Stimulated activated CD4-positive, alpha-beta T cell treated with anti-CD3 and anti-CD28 coated beads, Interleukin-12 subunit alpha, Interleukin-12 subunit beta, amount 100 ng/mL, for 4 hours (primary cell): ENCODE measurements at places on chromosomes 2 and 18.

GRCh38 chr2:226868331-226869162 lies 32.7 kb downstream of the RHBDD1 start:
- no peak for DNase-seq

GRCh38 chr2:2557475-2557874 lies 226.4 kb upstream of the MYT1L start:
- DNase-seq, result no peak

DNA sequence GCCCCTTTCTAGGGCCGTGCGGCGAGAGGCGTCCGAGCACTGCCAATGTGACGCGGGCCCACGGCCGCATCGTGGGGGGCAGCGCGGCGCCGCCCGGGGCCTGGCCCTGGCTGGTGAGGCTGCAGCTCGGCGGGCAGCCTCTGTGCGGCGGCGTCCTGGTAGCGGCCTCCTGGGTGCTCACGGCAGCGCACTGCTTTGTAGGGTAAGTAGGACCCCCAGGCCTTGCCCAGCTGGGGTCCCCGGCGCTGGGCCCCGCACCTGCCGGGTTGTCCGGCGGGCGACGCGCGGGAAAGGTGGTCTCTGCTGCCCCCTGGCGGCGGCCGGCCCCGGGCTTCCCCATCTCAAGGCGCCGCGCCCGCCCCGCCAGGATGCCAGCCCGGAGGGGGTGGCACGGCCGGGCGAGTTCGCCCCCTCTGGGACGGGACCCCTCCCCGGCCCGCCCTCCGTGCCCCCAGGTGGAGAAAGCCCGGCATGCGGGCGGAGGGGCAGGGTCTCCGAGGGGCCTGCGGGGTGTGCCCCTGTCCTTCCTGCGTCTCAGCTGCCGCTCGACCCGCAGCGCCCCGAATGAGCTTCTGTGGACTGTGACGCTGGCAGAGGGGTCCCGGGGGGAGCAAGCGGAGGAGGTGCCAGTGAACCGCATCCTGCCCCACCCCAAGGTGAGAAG lies 1.9 kb downstream of the PRSS56 start:
- DNase-seq, result peak; percentile 73

- DNase-seq, result no peak
These were observed 70.6 kb downstream of the NRP2 start for GRCh38 chr2:205752924-205753323.

DNA sequence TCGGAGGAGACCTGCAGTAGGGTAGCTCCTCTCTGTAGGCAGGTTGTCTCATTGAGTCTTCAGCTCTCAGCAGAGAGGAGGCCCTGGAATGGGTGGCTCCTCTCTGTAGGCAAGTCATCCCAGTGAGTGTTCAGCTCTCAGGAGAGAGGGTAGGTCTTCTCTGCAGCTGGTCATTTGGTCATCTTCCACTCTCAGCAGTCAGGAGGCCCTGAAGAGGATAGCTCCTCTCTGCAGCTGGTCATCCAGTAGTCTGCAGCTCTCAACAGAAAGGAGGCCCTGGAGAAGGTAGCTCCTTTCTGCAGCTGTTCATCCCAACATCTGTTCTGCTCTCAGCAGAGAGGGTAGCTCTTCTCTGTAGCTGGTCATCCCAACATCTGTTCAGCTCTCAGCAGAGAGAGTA lies 26.0 kb upstream of the RUFY4 start:
- no peak for DNase-seq

GRCh38 chr18:62061821-62062478 lies 124.9 kb downstream of the PIGN start:
- no peak for DNase-seq

- DNase-seq, result no peak
These were observed 76.4 kb upstream of the TSPYL6 start for GRCh38 chr2:54332386-54332785.

DNA sequence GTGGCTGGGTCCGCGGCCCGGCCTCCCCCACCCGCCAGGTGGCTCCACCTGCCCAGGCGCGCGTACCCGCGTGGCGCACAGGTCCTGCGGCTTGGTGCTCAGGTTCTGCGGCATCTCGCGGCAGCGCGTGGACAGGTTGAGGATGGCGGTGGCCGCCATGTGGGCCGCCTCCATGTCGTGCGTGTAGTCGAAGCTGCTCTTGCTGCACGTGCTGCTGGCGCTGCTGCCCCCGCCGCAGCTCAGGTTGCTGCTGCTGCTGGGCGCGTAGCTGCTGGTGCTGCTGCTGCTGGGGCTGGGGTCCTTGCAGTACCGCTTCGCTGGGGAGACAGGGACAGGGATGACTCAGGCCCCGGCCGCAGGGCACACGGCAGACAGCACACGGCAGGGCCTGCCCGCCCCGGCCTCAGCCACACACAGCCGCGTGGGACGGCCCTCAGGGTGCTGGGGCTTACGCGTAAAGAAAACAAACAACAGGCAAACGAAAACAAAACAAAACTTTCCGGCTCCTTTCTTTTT lies 147.7 kb upstream of the PXDN start:
- no peak for DNase-seq

- DNase-seq, result no peak
These were observed 5.3 kb upstream of the PLEKHH2 start for GRCh38 chr2:43631618-43632317.

DNA sequence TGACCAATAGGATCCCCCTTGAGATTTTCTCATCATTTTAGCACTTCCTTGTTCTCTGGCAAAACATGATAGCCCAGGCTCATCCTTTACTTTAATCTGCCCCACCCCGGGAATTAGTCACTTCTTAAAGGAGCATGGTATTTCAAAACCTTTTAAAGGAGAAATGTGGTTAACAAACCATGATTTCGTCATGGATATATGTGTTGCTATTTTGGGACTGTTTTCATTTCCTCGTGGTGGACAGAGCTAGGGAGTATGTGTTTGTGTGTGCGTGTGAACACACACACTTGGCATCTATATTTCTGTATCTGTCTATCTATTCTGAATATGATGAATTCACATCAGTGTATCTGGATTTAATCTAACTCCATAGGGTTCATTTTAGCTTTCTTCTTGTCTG lies 128.1 kb downstream of the BIRC6 start:
- DNase-seq, result no peak

GRCh38 chr2:118056165-118056534 lies 32.1 kb upstream of the INSIG2 start:
- no peak for DNase-seq

DNA sequence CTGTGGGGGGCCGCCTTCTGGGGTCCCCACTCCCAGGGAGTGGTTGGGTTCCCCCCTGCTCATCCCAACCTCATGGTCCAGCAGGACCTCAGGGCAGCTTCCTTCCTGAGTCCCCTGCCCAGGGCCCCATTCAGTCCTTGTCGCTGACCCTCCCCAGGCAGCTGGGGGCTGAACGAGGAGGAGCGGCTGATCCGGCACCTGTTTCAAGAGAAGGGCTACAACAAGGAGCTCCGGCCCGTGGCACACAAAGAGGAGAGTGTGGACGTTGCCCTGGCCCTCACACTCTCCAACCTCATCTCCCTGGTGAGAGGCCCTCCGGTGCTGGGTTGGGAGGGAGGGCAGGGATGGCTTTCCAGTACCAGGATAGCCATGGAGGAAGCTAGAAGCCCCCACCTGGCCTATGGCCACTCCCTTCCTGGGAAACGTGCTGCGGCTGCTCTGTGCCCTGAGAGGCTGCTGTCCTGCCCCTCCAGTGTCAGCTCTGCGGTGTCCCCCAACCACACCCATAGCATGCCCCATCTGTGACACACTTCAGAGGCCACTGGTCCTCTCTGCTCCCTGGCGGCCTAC lies 497 bp downstream of the CHRND start:
- no peak for DNase-seq

DNA sequence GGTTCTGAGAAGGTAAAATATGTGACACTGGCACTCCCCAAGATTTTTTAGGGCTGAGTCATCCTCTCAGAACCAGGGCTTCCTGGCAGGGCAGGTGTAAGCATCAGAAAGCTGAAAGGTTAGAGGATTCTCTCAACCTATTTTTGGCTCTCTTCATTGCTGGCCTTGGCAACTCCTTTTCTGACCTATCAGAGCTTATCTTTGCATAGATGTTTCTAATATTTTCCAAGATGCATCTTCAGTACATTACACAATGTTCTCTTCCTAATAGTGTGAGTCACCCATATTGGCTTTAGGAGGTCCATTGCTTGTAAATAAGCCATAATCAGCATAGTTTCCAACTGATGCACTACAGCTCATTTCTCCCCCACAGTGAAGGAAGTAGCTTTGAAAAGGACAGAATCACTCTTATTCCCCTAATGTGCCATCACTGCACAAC lies 2008.4 kb upstream of the PIK3C3 start:
- DNase-seq, result no peak

GRCh38 chr2:241219030-241219382 lies 30.5 kb downstream of the ANO7 start:
- DNase-seq, result no peak

GRCh38 chr18:8554354-8554753 lies 54.9 kb upstream of the RAB12 start:
- DNase-seq, result no peak

DNA sequence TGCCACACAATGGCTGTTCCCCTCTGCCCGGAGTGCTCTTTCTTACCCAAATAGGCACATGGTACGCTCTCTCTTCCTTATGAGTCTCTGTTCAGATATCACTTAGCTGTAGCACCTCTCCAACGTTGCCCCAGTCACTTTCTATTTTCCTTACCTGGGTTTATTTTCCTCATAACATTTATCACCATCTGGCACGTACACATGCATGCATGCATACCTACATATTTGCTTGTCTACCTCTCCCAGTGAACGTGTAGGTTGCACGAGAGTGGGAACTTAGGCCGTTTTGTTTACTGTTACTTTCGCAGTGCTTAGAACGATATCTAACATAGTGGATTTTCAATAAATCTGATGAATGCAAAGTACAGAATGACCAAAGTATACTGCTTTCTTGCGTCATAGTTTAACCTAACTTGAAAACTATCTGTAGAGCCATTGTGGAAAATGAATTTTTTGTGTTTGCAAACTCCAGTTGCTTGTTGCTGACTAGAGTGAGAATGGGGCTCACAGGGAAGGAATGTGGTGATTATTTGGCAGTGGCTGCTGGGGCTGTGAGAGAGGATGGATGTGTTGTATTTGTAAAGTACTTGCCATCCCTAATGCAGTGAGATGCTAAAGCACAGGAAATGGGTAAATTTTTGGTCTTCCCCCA lies 47.1 kb downstream of the ACSL3 start:
- no peak for DNase-seq

GRCh38 chr2:238145851-238146250 lies 7.4 kb downstream of the KLHL30 start:
- DNase-seq, result no peak

GRCh38 chr18:62814132-62814759 lies 98.9 kb downstream of the PHLPP1 start:
- no peak for DNase-seq

DNA sequence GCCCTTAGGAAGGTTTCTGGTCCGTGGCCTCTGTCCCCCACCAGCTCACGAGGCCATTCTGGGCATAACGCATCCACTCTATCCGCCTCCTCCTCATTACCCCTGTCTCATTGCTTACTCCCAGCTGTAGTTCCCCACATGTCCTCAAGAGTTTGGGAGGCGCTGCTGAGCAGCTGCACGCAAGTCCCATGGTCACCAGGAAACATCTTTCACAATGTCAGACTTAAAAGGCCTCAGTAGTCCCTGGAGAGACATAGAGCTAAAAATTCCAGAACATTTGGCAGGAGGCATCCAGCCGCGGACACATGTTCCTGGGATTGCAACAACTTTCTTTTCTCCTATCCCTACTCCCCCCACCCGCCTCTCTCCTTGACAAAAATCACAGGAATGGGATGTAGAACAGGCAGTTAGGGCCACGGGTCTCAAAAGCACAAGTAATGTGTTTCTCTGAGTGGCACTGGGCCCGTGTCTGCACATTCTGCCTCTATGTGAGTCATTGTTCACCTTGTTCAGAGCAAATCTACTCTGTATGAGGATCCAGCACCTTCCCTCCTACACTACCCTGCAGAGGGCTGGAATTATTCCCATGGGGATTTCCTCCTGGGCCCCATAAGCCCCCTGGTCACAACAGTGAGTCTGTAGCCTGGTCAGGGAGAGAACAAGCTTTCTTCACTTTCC lies 8.1 kb downstream of the LBH start:
- peak; percentile 60 for DNase-seq

DNA sequence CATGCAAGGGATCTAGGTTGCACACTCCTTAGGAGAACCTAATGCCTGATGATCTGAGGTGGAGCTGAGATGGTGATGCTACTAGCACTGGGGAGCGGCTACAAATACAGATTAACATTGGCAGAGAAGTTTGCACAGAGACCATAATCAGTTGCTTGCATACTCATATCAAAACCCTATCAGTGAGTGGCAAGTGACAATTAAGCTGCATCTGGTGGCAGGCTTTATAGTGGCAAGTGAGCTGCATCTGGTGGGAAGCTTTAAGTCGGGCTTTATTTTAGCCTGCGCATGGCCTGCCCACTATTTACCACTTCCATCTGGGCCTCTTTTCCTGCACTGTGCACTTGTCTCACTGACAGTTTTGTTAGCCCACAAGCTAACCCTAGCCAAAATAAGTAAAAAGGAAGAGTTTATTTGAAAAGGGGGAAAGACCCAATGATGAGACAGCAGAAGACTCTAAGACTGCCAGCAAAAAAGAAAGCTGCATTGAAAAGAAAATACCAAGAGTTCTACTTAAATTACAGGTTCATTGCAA lies 140.9 kb upstream of the B3GNT2 start:
- no peak for DNase-seq

- DNase-seq, result no peak
These were observed 667 bp downstream of the SP9 start for GRCh38 chr2:174335254-174335987.

DNA sequence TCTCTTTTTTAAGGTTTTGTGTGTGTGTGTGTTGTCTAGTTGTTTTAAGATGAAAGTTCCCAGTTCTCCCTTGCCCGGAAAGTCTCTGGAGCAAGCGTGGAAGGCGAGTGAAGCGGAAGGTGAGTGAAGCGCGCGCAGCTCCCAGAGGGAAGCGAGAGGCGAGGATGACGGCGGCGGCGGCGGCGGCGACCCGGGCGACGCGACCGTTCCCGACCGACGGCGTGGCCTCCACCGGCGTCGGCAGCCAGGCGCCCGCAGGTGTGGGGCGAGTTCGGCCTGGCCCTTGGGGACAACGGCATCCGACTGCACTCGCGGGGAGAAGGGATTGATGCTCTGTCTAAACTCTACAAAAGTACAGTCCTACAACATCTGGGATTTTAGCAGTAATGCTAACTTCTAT lies 321.9 kb downstream of the CELF4 start:
- no peak for DNase-seq

DNA sequence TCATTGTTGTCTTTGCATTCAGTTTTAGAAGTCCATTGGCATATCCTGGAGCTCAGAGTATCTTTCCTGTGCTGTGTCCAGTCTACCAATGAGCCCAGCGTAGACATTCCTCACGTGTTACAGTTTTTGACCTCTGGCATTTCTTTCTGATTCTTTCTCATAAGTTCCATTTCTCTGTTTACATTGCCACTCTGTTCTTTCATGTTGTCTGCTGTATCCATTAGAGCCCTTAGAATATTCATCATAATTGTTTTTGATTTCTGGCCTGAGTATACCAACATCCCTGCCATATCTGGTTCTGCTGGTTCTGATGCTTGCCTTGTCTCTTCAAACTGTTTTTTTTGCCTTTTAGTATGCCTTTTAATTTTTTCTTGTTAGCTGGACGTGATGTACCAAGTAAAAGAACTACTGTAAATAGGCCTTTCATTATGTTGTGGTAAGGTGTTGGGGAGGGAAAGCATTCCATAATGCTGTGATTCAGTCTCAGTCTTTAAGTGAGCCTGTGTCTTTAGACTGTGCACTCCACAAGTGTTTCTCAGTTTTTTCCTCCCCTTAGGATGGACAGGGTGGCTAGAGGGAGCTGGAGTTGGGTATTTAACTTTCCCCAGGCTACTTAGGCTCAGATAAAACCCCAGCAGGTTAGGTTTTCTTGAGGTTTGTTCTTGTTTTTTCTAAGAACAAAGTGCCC lies 35.6 kb downstream of the CEP192 start:
- no peak for DNase-seq

GRCh38 chr2:37026050-37026449 lies 58.1 kb downstream of the HEATR5B start:
- DNase-seq, result no peak
